Stimulated activated CD4-positive, alpha-beta T cell treated with anti-CD3 and anti-CD28 coated beads, TNF-alpha, amount 100 ng/mL, for 48 hours (primary cell): ENCODE measurements at places on chromosomes 5 and 9.

DNA sequence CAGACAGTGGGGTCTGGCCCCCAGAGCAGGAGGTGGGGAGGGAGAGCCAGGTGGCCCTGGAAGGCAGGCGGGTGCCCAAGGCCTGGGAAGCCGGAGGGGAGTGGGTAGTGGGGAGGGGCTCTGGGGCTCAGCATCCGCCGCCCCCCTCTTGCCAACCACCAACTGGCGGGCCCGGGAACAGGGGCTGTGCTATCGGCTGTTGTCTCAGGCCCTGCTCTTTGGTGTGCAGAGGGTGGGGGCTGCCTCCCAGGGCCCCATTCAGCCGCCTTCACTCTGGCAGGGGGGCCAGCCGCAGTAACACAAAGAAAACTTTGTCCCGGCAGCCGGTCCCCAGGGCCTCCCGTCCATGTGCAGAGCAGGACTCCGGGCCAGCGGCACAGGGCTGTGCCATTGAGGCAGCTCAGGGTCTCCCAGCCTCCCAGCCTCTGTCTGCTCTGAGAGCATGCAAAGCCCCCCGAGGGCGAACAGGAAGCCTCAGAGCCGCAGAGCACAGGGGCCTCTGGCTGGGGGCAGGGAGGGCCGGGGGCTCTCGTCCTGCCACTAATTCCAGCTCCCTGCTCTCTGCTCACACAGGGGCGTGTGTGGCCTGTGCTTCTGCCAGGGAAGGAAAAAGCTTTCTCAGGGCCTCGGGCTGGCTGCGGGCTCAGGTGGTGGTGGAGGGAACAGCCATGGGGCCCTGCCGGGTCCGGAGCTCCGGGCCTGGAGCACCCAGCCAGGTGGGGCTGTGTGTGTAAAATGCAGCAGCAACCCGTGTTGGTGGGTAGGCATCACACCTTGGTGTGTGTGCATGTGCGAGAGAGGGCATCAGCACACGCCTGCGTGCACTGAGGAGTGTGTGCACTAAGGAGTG lies 54.2 kb upstream of the NOTCH1 start:
- no peak for DNase-seq

DNA sequence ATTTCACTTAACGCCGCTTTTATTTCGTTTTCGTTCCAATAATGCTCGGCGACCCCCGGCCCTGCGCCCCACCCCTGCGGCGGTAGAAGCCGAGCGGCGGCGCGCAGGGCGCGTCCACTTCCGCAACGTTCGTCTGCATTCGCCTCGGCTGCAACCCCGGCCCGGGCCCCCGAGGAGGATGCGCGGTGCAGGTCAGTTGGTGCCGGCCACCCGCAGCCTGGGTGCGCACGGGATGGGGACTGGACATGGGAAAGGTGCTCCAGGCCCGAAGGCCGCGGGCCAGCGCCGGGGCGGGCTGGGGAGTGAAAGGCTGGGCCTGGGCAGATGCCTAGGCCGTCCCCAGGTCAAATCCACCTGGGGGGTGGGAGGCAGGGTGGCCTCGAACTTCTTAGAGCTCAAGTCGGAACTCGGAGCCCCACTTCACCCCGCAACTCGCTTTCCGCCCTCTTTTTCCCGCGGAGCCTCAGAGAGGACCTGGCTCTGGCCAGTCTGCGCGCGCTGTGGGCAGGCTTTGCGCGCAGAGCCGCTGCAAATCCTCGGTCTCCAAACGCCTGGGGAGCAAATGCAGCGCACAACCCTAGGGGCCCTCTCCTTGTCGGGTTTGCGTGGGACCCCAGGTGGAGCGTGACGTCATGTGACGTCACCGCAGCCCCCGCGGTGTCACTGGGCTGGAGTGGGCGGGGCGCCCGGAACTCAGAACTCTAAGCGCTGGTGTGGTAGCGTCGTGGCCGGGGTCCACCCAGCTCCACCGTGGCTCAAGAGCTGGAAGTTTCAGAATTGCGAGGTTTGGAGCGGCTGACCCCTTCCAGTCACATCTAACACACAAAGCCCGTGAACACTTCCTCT lies 3.3 kb downstream of the TLX3 start:
- no peak for DNase-seq

DNA sequence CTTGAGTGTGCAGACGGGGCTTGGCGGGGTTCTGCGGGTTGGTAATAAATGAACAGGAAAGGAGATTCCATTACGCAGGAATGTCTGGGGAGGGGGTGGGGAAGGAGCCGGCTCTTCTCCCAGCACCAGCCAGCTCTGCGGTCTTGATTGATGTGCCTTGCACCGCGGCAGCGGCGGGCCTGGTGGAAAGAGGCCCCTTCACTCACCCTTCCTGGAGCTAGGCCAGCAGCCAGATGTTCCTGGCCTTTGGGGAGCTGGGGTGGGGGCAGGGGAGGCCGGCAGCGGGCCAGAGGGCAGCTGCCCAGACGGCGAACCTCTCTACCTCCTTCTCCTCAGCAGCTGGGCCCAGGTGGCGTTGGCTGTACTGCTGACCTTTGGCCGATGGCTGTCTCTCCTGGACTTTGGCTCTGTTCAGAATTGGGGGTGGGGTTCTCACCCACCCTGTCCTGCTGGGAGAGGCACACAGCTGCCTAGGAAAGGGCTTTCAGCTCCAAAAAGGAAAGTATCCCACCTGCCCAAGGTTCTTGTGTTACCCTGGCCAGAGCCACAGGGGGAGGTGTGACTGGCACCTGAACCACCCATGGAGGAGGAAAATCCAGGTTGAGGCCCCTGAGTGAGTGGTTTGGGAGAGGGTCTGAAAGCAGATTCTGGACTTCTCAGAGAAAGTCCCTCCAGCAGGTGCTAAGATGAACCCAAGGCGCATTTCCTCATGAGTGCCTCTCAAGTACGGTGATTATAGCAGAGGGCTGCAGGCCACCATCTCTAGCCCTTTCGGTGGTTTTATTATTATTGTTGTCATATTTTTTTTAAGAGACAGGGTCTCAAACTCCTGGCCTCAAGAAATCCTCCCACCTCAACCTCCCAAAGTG lies 58.0 kb upstream of the SYNPO start:
- no peak for DNase-seq

GRCh38 chr5:131952301-131952857 lies 6.9 kb upstream of the MEIKIN start:
- DNase-seq, result no peak

DNA sequence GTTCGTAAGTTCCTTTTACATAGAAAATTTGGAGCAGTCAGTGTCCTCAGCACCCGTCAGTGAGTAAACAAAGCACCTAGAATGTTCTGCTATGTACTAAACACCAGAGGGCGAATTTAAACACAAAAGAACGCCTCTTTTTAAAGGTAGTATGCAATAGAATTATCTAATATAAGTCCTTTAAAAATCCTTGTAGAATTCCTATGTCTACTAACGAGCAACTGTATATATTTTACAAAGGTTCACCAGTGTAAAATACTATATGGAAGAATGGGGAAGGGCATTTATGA lies 499 bp upstream of the TMEM232 start:
- no peak for DNase-seq

GRCh38 chr5:123036391-123037103 lies at the start of gene PPIC:
TSS of gene PPIC (minus strand) at chr5:123036725. CDS start at chr5:123036625, 100 bp downstream.
- DNase-seq, result no peak

- DNase-seq, result no peak
Measured at GRCh38 chr5:171369056-171369455, 18.6 kb upstream of the NPM1 start.
